ENCODE measurements at places on chromosomes 1 and 21. TPM values are rescaled to one million over a fixed set of nuclear protein-coding genes. Genes with fewer than 3 reads are reported as not detected.

PAQR6 gene
- total RNA-seq = 0.43 TPM

ADAMTS1 gene
- 15.4 TPM for total RNA-seq

CCSAP gene
- total RNA-seq = 1.5 TPM

C1orf52 gene
- total RNA-seq = 4.7 TPM

TNFSF4 gene
- total RNA-seq = 0.54 TPM

THAP3 gene
- total RNA-seq = 10.6 TPM

ZNF670 gene
- total RNA-seq = 1.7 TPM

- DNase-seq = peak; percentile 51
Measured at GRCh38 chr1:22275626-22276395, 132.9 kb upstream of the WNT4 start.

- no peak for DNase-seq
Measured at GRCh38 chr1:37174341-37174740, 140.0 kb upstream of the GRIK3 start.

DNA sequence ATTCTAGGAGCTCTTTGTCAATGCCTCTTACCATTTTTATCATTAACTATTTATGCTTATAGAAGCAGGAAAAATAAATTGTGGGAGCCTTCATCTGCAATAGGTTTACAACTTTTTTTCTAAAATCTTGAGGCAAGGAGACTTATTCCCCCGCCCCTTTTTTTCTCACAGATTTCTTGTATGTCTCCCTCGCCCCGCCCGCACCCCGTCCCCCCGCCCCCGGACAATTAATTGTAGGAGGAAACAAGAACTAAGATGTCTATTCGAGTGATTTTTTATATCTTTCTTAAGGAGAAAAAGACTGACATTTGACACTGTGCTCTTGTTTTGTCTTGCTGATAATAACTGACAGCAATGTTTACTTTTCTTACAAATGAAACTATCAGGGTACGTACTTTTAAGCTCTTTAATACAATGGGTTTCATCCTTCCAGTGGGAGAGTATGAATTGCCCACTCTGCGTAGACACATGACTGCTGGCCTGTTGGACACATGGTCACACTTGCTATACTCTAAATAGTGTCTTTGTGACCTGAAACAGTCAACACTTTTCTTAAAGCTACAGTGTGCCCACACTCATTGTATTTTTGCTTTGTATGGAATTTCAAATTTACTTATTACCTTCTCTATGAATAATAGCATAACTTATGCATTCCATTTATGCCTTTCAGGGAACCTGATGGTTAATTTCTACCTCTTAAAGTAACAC is 1.5 kb upstream of the IVNS1ABP start:
- DNase-seq = no peak

GRCh38 chr1:71649608-71650007 is 568.8 kb upstream of the ZRANB2 start:
- DNase-seq = no peak

DNA sequence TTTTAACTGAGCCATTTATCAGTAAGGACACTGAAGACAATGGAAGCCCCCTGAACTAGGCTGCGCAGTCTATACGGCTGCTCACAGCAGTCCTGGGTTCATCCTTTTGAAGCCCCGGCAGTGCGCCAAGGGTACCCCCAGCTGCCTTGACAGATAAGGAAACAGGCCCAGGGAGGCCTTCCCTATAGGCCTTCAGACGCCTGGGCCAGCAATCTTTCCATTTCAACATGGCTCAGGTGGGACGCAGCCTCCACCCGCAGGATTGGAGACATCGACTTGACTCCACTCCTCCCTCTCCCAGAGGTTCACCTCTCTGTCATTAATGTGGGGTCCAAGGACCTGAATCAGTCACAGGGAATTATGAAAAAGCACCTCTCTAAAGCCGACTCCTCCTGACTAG is 2.8 kb upstream of the LYPD8 start:
- DNase-seq = no peak

- no peak for DNase-seq
Measured at GRCh38 chr1:35637401-35637809, 3.9 kb downstream of the PSMB2 start.

DNA sequence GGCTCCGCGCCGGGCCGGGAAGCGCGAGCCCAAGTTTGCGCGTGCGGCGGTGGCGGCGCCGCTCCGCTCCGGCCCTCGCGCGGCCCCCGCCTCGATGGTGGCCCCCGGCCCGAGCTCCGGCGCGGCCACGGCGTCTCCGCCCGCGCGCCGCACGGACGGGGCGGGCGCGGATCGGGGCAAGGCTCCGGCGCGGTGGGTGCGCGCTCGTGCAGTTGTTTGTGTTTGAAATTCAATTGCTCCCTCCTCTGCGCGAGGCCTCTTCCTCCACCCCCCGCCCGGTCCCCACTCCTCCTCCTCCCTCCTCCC is at the start of gene HDGF:
Gene HDGF, minus strand, starts transcription at position 225 of the 306 bp plus-strand sequence. CDS start 246 bp downstream, outside the sequence.
- DNase-seq = no peak

GRCh38 chr21:40833184-40833583 is 13.8 kb downstream of the DSCAM start:
- no peak for DNase-seq

DNA sequence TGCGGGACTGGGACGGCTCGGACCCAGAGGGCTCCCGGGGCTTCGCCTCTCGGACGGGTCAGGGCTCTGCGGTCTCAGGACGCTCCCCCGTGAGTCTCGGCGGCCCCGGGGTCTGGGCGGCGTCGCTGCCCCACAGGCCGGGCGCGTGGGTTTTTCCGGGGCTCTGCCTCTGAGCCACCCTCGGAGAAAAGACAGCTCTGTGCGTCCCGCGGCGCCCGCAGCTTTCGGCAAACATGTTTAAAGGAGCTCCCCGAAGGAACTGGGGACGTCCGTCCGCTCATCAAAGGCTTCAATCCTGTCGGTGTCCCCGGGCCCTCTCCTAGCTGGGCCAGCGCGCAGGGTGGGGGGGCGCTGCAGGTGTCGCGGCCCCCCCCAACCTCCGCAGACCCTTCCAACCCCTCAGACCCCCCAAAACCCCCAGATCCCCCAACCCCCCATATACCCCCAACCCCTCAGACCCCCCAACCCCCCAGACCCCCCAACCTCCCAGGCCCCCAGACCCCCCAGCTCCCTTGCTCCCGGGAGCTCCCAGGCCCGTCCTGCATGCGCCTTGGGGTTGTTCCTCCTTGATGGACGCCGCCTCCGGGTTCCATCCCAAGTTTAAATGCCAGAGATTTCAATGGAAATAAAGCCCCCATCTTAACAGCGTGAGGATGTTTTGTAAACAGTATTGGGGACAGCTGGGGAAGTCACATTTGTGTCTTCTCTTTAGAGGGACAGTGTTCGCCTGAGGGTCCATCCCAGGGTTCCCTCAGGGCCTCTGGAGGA is 996 bp upstream of the C1orf159 start:
- DNase-seq = no peak

GRCh38 chr1:27142464-27142863 is 12.5 kb downstream of the SLC9A1 start:
- no peak for DNase-seq

GRCh38 chr1:191086910-191087309 is 609.2 kb upstream of the BRINP3 start:
- no peak for DNase-seq

- DNase-seq = no peak
Measured at GRCh38 chr1:162011337-162012012, 12.2 kb downstream of the OLFML2B start.

DNA sequence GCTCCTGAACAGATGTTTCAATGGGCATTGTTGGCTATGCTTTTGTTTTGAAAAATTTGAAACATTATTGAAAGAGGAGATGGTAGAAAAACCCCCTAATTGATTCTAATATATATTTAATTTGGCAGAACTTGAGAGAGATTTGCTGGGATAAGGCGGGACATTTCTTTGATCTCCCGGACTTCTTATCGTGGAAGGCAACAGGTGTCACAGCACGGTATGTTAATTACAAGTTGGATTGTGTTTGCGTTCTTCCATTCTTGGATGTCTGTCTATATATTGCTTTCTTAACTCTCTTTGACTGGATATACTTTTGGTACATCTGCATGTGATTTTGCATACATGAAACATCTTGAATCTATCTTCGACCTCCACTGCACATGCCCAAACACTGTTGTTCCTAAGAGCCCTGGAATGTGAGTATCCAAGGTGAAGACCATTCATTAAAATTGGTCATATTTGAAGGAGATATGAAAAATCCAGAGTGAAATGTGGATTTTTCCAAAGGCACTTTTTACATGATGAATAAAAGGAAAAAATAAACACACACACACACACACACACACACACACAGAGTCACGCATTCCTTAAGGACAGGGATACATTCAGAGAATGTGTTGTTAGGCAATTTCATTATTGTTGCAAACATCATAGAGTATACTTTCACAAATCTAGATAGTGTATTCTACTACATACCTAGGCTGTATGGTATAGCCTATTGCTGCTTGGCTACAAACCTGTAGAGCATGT is 81.9 kb downstream of the FGGY start:
- DNase-seq = no peak

- DNase-seq = no peak
Measured at GRCh38 chr1:105337420-105337819, 1587.7 kb downstream of the AMY1C start.
